ENCODE measurements at places on chromosomes 3 and 15.

DNA sequence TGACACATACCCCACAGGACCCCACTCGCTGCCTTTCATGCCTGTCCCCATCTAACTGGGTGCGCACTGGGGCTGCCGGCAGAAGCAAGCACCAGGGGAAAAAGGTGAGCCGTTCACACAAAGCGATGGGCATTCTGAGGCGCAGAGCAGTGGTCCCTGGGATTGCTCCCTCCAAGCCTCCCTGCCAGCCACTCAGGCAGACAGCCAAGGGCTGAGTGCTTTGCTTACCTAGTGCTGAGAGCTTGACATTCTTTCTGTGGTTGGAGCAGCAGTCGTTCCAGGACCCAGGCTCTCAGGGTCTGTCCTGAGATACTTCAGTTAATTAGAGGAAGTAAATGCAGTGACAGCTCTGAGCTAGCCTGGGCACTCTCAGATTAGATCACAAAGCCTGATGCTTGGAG lies 5.7 kb downstream of the ESYT3 start:
- no peak for DNase-seq

DNA sequence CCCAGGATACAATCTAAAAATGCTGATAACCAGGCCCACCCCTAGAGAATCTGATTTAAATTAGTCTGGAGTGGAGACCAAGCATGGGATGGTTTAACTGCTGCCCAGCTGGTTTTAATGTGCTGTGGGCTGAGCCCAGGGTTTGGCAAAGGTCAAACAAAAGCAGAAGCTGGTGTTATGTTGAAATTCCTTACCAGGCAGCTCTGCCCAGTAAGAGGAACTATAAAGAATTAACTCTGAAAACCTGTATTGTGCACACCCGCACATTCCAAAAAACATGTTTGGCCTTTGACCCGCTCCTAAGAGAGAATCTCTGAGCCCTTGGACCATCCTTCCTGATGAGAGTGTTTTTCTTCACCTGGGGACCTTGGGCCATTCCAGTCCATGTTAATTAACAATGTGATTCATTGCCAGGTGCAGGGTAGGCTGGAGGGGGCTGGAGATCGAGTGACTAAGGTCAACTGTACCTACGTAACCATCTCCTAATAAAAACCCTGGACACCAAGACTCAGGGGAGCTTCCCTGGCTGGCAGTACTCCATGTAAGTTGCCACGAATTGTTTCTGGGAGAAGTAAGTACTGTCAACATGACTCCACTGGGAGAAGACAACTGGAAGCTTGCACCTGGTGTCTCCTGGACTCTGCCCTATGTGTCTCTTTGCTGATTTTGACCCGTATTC lies 10.9 kb downstream of the CCDC13 start:
- DNase-seq = no peak

DNA sequence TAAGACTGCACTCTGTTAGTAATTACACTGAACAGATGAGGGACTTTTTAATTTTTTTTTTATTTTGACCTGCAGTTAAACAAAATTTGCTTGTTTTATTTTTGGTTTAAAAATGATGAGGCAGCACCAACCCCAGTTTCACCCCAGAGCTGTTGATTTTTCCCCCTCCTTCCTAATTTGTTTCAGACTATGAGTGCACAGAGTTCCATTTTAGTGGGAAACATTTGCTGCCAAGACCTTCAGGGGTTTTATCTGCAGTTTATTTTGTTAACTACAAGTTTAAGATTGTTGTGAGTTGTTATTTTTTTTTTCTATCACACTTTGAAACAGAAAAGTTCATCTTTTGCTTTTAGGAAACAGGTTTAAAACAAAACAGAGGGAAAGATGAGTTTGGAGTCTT lies 455.9 kb upstream of the NR2F2 start:
- DNase-seq = no peak

DNA sequence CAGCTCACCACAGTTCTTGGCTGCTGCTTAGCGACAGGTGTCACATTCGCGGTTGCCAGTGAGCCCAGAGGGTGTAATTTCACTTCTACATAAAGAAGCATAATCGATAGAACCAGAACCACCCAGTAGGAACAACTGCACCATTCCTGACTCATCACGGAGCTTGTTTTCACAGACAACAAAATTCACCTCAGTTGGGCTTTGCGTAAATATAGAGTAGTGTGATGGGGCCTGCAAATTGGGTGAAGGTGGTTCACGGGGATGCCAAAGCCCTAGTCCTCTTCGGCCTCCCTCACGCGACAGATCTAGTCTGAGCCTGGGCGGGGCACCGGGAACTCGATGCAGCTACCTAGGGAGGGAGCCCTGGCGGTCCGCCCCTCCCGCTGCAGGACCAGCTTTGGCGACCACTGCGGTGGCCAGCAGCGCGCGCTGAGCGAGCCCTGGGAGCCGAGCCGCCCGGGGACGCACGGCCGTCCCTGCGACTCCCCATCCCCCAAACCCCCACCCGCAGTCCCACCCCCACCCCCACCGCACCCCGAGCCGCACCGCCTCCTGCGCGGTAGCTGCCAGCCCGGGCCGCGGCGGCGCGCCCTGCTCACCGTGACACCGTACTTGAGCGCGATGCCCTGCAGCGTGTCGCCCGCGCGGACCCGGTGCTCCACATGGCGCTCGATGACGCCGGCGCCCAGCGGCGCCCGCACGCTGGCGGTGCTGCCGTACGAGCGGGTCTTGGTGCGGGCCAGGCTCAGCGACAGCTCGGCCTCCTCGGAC lies 519 bp downstream of the LYSMD2 start:
- peak; percentile 67 for DNase-seq

DNA sequence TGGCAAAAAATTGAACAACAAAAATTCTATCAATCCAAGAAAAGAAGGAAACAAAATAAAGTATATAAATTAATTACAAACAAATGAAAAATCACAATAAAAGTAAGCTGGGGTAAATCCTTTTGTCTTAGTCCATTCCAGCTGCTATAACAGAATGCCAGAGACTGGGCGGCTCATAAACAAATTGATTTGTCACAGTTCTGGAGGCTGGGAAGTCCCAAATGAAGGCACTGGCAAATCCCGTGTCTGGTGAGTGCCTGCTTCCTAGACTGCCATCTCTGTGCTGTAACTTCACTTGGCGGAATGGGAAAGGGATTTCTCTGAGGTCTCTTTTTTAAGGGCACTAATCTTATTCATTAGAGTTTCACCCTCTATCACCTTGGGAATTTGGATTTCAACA lies 53.6 kb upstream of the RPL35A start:
- no peak for DNase-seq

- peak; percentile 79 for DNase-seq
These were observed 15.0 kb downstream of the TIGIT start for GRCh38 chr3:114308830-114309229.

GRCh38 chr15:63219196-63219710 lies 29.8 kb downstream of the RAB8B start:
- no peak for DNase-seq

GRCh38 chr15:63288778-63289378 lies 11.5 kb downstream of the APH1B start:
- DNase-seq = no peak

- no peak for DNase-seq
These were observed 235.7 kb downstream of the SATB1 start for GRCh38 chr3:18189282-18190050.

GRCh38 chr15:39645138-39645975 lies 64.5 kb downstream of the THBS1 start:
- no peak for DNase-seq

DNA sequence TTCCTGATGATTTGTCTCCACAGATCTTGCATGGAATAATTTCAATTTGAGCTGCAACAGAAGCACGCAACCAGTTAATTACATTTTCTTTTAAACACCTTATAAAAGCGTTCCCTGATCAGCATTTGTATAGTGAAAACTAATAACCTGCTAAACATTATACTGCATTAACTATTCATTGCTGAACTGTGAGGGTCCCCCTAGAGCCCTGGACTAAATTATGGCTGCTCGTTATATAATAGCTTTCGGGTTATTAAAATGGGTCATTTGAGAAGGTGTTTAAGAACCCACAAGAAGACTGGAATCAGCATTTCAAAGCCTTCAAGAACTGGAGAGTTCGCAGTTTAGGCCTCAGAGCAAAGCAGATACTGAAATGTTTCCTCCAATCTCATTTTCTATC lies 52.9 kb upstream of the ICE2 start:
- no peak for DNase-seq

- DNase-seq = no peak
These were observed 404.2 kb upstream of the IL12A start for GRCh38 chr3:159584421-159584820.

DNA sequence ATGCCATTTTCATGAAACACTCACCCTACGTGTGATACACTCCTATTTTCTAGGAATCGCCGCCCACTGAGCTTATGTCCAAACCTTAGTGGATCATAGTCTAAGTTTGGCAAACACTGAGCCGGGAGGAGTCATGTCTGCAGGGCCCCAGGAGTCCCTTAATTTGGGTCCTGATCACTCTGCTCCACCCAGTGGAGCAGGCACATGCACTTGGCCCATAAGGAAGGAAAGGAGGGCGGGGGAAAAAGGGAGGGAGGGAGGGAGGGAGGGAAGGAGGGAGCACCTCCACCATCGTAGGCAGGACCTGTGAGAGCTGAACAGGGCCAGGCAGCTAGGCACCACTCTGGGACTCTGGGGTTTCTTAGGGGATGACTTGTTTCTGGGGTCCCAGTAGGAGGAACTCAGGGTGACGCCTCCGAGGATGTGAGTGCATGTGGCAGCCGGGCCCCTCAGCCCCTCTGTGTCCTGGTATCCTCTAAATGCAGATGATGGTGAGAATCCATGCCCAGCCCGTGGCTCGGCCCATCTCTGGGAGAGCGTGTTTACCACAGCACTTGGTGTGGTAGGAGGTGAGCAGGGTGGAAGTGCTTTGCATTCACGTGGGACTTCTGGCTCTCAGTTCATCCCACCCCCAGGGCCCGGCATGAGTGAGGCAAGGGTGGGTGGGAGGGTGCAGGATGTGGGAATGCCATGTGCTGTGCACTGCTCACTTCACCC lies 109.4 kb downstream of the KLF13 start:
- peak; percentile 53 for DNase-seq

DNA sequence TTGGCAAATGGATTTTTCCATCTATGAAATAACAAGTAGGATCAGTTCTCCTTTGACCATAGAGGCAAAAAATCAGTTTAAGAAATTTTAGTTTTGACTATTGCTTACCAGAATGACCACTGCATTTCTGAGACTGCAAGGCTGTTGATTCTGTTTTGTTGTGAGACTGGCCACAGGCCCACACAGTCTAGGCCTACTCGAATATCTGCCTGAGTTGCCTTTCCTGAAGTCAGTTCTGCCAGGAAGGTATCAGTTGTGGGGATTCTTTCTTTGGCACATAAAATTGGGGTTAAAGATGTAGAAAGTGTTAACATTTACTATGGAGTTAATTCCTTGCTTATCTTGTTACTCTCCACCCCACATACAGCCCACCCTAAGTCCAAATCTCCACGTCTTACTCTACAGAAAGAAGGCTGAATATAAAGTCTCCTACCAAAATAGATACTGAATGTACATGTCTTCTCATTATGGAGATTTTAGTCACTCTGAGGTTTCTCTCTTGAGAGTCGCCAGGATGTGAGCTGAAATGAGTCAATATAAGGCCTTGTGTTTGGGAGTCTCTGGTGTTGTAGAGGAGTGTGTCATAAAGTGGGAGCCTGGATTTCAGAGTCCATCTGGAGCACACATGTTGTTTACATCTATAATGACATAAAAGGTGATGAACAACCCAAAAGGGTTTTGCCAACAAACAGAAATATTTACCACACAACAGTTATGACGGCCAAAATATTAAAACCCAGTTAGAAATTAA lies 45.0 kb upstream of the WWTR1 start:
- no peak for DNase-seq

DNA sequence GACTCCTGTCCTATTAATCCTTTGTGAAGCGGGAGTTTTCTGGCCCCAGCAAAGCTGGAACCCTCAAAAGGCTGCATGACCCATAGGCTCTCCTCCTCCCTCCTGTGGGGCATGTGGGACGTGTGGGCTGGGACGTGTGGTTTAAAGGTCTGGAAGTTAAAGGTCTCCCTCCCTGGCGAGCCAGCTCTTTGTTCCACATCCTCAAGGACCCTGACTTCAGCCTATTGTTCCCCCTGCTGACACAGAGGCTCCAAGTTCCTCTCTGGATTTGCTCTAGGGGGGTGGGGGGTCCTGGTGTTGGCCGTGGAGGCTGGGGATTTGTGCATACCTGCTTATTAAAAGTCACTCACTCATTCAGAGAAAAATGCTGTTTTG lies 44.2 kb downstream of the SMAD6 start:
- no peak for DNase-seq

DNA sequence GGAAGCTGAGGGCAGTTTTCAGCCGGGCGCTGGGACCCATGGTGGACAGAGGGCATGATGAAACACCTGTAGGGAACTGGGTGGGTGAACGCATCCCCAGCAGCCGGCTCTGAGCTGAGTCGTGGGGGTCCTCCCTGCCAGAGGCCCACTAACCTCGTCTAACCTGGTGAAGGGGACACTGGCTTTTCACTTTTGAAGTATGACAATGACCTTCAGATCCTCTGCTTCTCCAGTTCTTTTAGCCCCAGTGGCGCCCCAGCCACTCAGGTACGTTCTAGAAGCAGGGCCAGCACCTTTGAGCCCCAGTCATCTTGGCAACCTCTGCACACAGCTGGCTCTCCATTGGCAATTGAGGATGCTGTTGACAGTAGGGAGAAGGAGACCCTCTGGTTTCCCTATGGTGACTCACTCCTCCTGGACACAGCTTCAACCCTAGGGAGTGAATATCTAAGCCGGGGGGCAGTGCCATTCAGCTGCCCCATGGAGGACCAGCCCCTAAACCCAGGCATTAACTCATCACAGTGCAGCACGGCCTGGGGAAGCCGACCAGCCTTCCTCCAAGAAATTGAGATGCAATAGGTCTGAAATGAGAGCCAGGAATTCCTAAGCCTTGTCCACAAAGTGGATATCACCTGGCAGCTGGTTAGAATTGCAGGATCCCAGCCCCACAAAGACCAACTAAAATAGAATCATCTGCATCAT lies 46.1 kb downstream of the CMTM6 start:
- DNase-seq = no peak

- DNase-seq = no peak
These were observed 58.8 kb downstream of the TUBGCP4 start for GRCh38 chr15:43429687-43430086.

DNA sequence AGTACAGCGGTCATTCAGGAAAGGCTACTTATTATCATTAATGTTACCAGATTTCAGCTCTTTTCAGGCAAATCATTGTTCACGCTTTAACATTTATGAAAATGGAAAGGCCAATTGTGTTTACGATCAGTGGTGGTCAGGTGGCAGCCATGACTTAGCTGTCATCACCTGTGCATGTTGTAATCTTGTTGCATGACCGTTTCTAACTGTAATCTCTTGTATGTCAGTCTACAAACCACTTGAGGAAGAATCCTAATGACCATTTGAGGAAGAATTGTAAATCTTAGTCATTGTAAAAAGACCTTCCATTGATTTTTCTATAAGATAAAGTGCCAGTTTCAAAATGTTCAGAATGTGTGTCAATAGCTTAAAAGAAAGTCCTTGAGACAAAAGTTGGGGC lies 100.4 kb downstream of the SERPINI1 start:
- DNase-seq = no peak

DNA sequence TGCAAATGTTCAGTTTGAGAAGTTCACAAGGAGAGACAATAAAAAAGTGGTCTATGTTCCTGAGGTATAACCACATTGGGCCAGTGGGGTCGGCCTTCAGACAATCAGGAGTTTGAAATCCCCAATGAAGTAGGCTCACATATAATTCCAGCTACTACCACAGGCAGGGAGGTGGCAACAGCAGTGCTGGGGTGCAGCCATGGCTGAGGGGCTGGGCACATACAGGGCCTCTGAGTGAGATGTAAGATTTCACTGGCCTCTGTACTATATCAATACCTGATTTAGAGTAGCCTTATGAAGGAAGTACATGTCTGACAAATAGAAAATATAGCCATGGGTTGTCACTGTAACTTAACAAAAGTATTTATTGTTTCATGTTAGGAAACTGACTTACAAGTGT lies 402.2 kb downstream of the TBC1D5 start:
- DNase-seq = no peak

Data from activated naive CD4-positive, alpha-beta T cell treated with Interleukin-2 at 50 U/mL for 16 hours (primary cell).